Stimulated activated CD8-positive, alpha-beta memory T cell treated with anti-CD3 and anti-CD28 coated beads, Interleukin-4, amount 100 ng/mL, for 48 hours (primary cell): ENCODE measurements at places on chromosomes 7 and 10.

- DNase-seq = no peak
Measured at GRCh38 chr10:71158902-71159301, 53.5 kb upstream of the UNC5B start.

DNA sequence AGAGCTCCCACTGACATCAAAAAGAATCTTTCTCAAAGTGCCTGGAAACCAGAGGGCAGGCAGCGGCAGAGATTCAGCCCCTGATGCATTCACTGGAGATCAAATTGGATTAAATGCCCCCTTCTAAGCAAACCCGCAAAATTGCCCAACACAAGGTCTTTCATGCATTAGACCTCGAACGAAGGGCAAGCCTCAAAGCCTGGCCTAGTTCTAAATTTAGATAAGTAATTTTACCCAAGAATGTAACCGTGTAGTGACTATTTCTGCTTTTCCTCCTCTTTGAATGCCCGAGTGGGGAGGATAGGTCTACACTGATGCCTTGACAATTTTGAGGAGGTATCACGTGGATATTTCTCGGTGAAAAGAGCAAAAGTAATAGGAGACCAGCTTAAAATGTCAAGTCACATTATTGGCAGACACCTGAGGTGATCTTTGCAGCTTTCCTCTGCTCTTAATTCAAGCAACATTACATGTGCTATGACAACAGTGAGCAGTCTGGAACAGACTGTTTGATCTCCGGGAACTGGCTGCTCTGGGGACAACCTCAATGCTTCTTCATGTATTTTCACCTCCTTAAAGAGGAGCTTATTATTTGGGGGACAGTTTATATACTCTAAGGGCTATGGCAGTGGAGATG is 1263.5 kb upstream of the AUTS2 start:
- no peak for DNase-seq

DNA sequence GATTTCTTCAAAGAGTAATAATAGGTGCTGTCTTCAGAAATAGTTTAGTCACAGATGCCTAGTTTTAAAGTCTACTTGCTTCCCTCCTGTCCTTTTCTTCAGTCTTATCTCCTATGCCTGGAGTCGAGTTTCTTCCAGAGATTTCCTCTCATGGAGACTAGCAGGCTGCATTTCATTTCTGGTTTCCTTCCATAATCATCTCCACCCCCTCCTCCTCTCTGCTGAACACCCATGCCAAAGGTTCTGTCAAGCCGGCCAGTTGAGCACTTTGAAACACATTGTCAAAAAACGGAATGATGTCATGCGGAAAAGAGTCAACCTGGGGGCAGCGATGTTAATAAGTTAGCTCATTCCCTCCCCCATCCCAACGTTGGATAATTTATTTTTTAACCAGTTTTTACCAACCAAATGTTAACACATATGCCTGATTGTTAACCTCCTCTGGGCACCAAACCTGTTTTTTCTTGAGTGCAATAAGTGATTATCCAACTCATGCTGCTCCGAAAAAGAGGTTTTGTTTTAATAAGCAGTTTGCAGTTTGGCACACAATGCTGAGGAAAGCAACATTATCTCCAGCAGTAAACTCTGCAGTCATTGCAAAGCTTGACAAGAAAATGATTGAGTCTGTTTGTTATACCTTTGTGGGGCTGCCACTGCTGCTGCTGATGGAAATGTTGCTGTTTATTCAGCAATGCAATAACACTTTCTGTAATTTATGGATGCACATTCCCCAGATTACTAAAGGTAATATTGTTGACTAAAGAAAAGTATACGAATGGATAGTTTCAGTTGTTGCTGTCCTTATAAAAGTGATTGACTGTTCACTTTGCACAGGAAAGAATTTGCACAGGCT is 161.6 kb downstream of the LRMDA start:
- DNase-seq = no peak

DNA sequence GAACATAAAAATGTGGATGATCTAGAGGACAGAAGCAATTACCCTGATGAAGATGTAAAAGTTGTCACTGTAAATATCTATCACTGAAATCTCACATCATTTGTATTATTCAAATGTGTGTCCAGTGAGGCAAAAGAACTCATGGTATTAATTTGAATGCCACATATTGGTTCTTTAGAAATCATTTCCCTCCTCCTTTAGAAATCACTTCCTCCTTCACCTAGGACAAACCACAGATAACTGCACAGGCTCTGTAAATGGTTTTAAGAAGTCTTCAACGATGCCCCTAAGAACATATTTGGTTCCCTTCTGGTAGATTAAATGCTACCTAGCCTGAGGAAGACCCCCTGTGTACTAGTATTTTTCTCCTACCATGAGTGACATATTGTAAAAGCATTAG is 33.1 kb upstream of the ZNF518A start:
- DNase-seq = no peak

DNA sequence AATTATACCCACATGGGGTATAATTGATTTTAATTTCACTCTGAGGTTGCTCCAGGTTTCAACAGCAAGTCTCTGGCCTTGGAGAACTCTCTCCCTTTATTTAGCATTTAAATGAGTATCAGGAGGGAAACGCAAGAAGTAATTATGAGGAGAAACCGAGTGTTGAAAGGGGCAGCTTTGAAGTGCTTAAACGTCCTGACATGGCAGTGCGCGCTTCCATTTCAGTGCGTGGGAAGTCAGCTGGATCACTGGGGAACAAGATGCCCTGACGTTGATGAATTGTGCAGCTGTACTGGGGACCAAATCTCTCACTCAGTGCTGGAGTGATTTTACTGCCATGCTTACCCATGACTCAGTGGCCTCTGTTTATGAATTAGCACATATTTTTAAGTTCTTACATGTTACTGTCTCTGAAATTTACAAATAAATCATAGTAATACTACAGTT is 106.0 kb upstream of the PRR15 start:
- DNase-seq = no peak
